Stromal cell of bone marrow (primary cell): ENCODE measurements at places on chromosomes 1 and 21.

DNA sequence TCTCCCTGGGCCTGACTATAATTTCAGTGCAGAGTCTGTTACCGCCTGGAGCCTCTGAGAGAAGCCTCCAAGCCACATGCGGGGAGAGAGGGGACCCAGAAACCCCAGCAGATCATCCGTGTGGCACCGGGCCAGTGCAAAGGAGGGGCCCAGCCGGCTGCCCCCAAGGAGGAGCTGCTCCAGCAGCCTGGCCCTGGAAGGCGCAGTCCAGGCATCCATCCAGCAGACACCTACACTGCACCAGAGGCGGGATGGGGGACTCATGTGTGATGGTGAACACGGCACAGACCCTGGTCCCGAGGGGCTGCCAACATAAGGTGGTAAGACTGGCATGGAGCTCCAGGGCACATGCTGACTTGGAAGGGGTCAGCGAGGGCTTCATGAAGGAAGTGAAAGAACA, 39.6 kb upstream of the CLSTN1 start:
- no peak for DNase-seq

GRCh38 chr21:25809013-25809412, 74.2 kb downstream of the GABPA start:
- DNase-seq = peak; percentile 74

DNA sequence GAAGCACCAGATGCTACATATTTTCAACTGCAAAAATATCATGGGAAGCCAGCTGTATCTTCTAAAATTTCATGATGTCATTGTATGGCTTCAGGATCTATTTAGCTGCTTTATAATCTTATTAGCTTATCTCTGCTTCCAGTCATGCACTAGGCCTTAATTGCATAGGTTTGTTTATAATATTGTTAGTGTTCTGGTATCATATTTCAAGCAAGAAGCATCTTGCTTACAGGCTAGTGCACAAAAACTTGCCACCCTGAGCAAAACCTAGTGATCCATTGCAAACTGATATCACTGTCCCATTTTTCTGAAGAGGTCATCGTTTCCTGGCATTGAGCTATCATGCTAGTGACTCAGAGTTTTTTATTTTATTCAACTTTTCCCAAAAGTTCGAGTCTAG, 15.7 kb upstream of the NRIP1 start:
- DNase-seq = no peak

DNA sequence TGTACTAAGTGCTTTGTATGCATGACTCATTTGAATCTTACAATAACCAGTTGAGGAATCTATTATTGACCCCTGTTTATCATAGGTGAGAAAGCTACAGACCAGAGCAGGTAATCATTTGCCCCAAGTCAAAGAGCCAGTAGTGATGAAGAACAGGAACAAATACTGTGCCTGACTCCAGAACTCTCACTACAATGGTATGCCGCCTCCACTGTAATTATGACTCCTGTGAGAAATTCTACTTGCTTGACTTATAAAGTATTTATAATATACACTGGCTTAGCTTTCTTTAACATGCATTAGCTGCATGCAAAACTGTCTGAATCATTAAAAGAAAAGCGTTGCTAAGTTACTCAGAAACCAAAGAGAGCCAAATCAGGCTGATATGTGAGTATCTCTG, 92.6 kb downstream of the ZNF281 start:
- DNase-seq = no peak

- DNase-seq = no peak
Measured at GRCh38 chr1:17572264-17572985, 32.9 kb downstream of the ARHGEF10L start.

GRCh38 chr1:55696891-55697290, 481.7 kb upstream of the USP24 start:
- DNase-seq = no peak

DNA sequence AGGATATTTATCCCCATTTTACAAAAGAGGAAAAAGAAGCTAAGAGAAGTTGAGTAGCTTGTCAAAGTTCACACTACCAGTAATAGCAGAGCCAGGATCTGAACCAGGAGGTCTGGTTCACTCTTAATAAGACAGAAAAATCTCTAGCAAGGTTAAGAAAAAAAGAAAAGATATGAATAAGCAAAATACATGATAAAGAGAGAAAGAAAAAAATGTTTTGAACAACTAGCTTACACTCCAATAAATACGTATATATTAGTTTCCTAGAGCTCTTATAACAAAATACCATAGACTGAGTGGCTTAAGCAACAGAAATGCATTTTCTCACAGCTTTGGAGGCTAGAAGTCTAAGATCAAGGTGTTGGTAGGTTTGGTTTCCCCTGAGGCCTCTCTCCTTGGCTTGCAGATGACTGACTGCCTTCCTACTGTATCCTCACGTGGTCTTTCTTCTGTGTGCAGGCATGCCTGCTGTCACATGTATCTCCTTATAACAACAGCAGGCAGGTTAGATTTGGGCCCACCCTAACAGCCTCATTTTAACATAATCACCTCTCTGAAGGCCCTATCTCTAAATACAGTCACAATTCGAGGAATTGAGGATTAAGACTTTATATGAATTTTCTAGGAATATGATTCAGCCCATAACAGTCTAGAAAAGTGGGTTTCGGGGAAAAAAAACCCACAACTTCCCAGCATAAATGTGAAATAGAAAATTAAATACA, 60.4 kb downstream of the LEPR start:
- no peak for DNase-seq

GRCh38 chr1:30473922-30474817, 249.2 kb downstream of the MATN1 start:
- DNase-seq = no peak

DNA sequence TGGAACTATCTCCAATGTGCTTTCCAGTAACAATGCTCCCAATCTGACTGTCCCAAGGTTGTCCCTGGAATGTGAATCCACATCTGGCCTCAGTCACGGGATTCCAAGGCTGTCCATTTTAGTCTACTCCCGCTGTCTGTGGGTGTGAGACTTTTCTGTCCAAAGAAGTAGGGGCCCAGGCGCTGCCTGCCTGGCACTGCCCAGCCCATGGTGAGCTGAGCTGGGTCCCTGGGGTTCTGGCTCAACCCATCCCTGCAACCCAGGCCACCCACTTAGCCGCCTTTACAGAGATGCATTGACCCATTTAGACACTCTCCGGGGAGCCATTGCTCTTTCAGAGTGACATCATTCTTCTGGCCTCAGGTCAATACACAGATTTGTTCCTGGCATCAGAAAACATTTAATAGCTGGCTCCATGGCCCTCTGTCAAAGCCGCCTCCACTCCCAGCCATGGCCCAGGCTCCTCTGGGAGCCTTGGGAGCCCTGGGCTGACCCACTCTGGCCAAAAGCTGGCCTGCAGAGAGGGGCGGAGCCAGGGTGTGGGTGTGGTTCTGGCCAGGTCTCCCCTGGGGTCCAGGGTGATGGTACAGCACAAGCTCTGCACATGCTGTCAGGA, 47.2 kb upstream of the PAX7 start:
- DNase-seq = peak; percentile 13

- no peak for DNase-seq
Measured at GRCh38 chr21:35922618-35923017, 137.7 kb downstream of the SETD4 start.

DNA sequence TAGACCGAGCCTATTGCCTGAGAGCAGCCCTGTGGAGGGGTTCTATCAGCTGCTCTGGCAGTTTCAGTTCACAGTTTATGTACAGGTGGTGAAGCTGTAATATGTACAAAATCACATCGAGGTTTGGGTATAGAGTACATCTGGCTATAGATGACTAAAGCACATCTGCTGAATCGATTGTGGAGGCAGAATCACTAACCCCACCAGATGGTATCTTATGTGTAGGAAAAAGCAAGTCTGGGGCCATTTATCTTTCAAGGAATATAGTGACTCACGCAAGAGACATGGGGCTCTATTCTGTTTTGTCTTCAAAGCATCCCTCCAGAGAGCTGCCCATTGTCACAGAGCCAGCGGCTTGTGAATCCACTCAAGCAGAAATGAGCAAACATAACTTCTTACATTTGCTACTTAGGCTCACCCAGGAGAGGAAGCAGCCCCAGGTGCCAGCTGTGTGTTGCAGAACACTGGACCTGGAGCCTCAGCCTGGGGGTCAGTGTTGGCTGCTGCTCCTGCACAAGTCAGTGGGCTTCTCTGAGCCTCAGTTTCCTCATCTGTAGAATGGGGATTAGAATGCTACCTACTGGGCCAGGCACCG, 21.3 kb downstream of the MIIP start:
- DNase-seq = peak; percentile 75
